Purkinje cell (primary cell): ENCODE measurements at places on chromosomes 4 and X. TPM values are rescaled to one million over a fixed set of nuclear protein-coding genes. Genes with fewer than 3 reads are reported as not detected.

Gene DCAF12L2
- 1.5 TPM in 1 of 2 replicates, not detected in the other for polyA plus RNA-seq

Gene CLDN22
- polyA plus RNA-seq = 0.34 and 0.97 TPM in 2 replicates

Gene XAGE3
- polyA plus RNA-seq = not detected in 2 replicates

Gene SLC38A5
- not detected in 2 replicates for polyA plus RNA-seq

Gene POF1B
- polyA plus RNA-seq = not detected in 2 replicates

Gene GC
- polyA plus RNA-seq = not detected in 2 replicates

Gene CT55
- 0.22 TPM in 1 of 2 replicates, not detected in the other for polyA plus RNA-seq

Gene DUSP21
- not detected in 2 replicates for polyA plus RNA-seq

Gene SASH3
- polyA plus RNA-seq = not detected in 2 replicates

Gene PABPC1L2A
- polyA plus RNA-seq = 2.1 TPM in 1 of 2 replicates, not detected in the other

Gene PAGE5
- not detected in 2 replicates for polyA plus RNA-seq

Gene AR
- 3.1 and 4.4 TPM in 2 replicates for polyA plus RNA-seq

Gene DDIT4L
- 1.8 and 2.9 TPM in 2 replicates for polyA plus RNA-seq

Gene GPRIN3
- polyA plus RNA-seq = 0.83 and 0.92 TPM in 2 replicates

Gene RUFY3
- polyA plus RNA-seq = 146 and 153 TPM in 2 replicates

Gene NWD2
- polyA plus RNA-seq = 21.9 and 25.4 TPM in 2 replicates

Gene IL3RA
- polyA plus RNA-seq = 1.1 TPM in 1 of 2 replicates, not detected in the other
